ENCODE measurements at places on chromosomes 4 and X.

DNA sequence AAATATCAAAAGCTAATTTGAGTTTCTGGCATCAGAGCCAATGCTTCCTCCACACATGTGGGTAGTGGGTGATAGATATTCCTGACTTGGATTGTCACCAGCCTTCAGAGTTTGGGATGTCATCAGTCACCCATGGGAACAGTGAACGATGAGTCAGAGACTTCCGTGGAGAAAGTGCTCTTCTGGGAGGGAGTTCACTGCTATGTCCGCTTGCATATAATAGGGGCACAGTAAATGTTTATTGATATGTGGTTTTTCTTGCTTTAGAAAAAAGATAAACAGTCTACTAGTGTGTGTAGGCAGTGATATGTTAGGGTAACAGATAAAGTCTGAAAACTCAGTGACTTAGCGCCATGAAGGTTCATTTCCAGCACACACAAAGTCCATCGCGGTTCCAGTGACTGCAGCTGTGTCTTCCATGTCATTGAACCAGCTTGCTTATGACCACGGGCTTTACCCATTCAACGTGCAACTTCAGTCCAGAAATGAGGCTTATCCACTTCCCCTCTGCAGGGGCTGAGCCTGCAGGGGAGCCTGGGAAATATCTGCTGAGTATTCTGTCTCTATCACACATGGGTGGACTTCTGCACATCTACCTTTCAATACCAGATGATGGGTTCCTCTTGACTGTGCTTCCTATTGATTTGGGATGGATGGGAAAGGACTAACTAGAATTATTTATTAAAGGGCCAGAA, 87.7 kb upstream of the WWC2 start:
- DNase-seq = no peak

- DNase-seq = no peak
These were observed 140.9 kb upstream of the FMR1 start for GRCh38 chrX:147770858-147771257.

DNA sequence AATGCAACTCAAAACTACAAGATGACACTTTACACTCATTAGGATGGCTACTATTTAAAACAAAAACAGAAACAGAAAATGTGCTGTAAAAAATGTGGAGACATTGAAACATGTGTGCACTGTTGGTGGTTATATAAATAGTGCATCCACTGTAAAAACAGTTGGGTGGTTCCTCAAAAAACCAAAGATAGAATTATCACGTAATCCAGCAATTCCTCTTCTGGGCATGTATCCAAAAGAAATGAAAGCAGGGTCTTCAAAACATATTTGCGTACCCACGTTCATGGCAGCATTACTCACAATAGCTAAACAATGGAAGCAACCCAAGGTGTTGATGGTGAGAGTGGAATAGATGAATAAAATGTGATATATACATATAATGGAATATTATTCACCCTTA, 967.2 kb downstream of the TRAM1L1 start:
- no peak for DNase-seq

- DNase-seq = no peak
These were observed 978 bp downstream of the HS6ST2 start for GRCh38 chrX:132957211-132958090.

GRCh38 chr4:81818385-81818920, 346.7 kb upstream of the RASGEF1B start:
- no peak for DNase-seq

- DNase-seq = peak; percentile 84
These were observed 316.6 kb upstream of the BOD1L1 start for GRCh38 chr4:13944095-13944511.

- no peak for DNase-seq
These were observed 209.2 kb downstream of the GLUD2 start for GRCh38 chrX:121256647-121257046.

Measured in cerebellar nuclear complex (tissue), 1 donor.